ENCODE measurements at places on chromosomes 13 and 19.
A peak's percentile ranks its signal among the peaks of the same experiment; 100 is the strongest.

DNA sequence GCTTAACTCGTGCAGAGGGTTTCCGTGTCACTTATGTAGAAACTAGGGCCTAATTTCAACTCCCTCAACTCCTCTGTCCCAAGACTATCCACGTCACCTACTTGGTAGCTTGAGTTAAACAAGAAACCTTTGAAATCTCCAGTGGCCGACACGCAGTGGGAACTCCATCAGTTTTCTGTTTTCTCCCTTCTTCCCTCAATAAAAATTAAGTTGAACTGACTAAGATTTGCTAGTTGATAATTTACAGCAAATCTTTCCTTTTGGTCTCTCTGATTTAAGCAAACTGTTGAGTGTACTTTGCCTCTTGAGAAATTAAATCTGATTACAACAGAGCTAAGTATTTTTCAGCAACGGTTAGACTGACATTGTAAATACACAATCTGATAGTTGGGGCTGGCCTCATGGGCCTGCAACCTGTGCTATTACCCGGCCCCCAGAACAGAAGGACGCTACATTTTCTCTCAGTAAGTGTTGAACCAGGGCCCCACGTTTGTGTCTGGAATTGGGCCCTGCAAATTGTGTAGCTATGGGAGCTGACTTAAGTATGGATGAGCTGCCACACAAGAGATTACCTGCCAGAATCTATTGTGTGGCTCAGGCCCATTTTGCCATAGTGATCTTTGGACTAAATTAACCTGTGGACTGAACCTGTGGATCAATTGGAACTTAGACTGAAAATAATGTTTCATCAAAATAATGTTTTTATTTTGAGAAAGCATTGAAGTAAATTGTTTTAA, 708 bp upstream of the ESD start:
- no peak for DNase-seq

GRCh38 chr13:44464471-44464870, 90.8 kb downstream of the SERP2 start:
- no peak for DNase-seq

DNA sequence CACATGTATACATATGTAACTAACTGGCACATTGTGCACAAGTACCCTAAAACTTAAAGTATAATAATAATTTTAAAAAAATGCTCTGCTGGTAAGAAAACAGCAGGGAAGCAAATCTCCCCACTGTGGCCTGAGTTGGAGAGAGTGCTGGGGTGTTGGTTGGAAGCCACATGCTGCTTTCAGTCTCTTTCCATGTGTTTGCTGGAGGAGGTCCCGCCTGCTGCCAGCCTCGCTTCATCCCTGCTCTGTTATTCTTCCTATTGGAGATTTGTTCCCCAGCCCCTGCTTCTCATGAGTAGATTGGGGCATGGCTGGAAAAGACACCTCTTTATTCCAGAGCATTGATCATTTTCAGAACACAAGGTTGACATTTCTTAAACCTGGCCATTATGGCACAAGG, 230.5 kb downstream of the FGF9 start:
- DNase-seq, result no peak

DNA sequence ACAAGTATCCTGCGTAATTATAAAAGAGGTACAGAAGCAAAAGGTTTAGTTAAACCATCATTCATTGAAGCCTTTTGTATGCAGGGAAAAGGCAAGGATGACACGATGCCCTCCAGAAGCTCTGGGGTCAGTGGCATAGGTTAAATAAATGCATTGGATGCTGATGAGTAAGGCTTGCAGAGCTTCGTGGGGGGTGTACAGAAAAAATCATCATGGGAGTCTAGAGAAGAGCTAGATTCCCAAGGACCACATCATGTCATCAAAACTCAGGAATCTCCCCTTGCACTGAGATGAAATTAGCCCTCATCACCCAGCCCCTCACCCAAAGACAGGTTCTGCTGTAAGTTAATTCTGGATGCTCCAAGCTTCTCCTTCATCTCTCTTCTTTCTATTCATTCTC, 8.3 kb downstream of the FPR1 start:
- no peak for DNase-seq

GRCh38 chr19:35514282-35514809, 897 bp upstream of the DMKN start:
- no peak for DNase-seq

GRCh38 chr13:30308548-30308947, 1.2 kb upstream of the KATNAL1 start:
- no peak for DNase-seq

- DNase-seq, result no peak
These were observed 245.0 kb downstream of the GPC5 start for GRCh38 chr13:91643394-91643793.

GRCh38 chr19:16070366-16070990, 5.8 kb upstream of the TPM4 start:
- peak; percentile 69 for DNase-seq

- DNase-seq, result no peak
These were observed 183.5 kb upstream of the UBL3 start for GRCh38 chr13:30033681-30034457.

- no peak for DNase-seq
These were observed 32.6 kb downstream of the TFDP1 start for GRCh38 chr13:113616991-113617749.

GRCh38 chr13:27522847-27523246, 72.5 kb upstream of the MTIF3 start:
- no peak for DNase-seq

DNA sequence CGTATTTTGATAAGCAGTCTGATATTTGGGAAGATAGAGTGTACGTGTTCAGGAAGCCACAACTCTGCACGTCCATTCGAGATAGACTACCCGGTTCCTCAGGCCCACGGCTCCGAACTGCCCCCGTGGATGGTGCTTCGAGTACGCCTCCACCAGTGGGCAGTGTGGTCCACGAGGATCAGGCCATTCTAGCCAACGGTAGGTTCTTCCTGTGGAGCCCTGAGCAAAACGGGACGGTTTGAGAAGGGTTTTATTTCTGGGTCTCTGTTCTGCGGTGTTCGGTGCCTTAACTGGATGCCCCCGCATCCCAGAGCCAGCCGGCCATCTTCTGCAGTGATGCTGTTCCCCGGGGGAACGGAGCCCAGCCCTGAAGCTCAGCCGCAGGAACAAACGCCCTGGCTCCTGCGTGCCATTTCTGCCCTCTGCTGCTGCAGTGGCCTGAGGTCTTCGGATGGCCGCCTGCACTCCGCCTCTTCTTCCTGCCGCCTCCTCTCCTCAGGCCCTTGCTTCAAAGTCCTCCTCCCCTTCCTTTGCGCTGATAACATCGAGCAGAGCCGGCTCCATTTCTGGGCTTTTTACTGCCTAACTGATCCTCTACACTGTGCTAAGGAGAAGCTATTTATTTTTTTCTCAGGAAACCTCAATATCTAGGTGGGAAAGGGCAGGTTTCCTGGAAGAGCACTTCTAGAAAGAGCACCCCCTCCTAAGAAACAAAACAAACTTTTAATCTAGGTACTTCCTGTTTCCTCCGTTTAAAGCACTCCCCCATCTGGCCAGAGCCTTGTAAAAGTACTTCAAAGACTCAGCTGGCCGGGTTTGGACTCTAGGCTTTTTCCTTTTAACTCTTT, 36.2 kb upstream of the SLC46A3 start:
- no peak for DNase-seq

DNA sequence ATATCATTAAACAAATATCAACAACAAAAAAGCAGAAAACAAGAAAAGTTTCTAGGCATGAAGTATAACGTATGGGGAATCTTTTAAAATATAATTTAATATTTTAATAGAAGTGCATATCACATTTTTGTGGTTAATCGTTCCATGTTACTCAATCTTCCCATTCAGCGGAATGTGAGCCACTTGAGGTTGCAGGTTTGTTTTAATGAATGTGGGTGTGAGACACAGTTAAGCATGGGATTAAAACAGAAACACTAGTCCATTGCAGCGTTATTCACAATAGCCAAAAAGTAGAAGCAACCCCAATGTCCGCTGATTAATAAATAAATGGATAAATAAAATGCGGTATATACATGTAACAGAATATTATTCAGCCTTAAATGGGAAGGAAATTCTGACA, 146.0 kb downstream of the NDFIP2 start:
- no peak for DNase-seq

GRCh38 chr13:34162544-34162933, 344.6 kb downstream of the RFC3 start:
- no peak for DNase-seq

GRCh38 chr19:30253581-30253996, 118.6 kb upstream of the ZNF536 start:
- no peak for DNase-seq

GRCh38 chr13:52983836-52984235, 44.8 kb upstream of the OLFM4 start:
- DNase-seq, result no peak

Measured in stimulated activated CD4-positive, alpha-beta T cell treated with anti-CD3 and anti-CD28 coated beads, Interleukin-1b, Interleukin-23, amount 100 ng/mL, for 4 hours (primary cell).